ENCODE measurements at places on chromosomes 2 and 18.

DNA sequence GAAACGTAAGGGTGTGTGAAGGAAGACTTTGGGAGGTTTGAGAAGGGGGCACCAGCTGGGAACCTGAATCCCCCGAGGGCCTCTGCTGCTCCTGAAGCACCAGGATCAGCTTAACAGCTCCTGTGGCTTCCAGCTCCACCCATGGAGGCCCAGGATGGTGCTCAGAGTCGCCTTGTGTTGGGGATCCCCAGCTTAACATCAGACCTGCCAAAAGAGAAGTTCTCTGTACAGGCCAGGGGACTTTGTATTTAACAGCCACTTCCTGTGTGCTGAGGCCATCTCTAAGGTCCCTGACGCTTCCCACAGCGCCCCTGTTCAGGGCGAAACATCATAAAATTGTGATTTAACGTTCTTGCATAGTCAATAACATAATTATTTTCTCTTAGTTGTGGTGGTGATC is 77.5 kb downstream of the NCK2 start:
- DNase-seq: no peak

GRCh38 chr18:7562491-7562890 is 4.6 kb upstream of the PTPRM start:
- DNase-seq: no peak

DNA sequence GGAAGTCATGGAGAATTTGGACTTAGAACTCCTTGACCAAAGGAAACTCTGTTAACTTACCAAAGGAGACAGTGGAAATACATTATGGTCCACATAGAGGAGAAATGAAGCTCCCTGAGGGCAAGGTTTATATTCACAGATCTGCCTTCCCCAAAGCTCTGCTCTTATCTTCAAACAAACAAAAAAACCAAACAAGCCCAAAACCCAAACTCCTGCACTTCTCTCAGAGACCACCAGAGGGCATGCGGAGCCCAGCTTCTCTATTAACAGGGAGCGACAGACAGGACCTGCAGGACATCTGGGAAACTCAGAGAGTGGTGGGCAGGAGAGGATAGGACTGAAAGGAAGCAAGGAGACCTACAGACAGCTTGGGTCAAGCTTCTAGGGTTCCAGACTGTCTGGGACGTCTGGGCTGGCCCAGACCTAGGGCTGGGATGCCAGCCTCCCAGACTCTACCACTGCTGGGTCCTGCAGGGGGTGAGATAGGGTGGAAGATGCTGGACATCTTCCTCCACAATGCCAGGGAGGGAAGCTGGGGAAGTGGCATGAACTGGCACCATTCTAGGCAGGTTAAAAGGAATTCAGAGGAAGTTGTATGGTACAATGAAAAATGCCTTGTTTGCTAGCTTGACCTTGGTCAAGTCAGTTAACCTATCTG is 4.0 kb upstream of the WNT10A start:
- DNase-seq: no peak

- DNase-seq: no peak
Observed at GRCh38 chr18:35982409-35983114, 10.1 kb downstream of the RMP24 start.

All from RWPE1 (cell line).